MCF 10A (cell line): ENCODE measurements at places on chromosomes 2 and 18.
A peak's percentile ranks its signal among the peaks of the same experiment; 100 is the strongest.

GRCh38 chr2:197113275-197113711 lies 186.8 kb upstream of the PGAP1 start:
- peak; percentile 43 for DNase-seq

GRCh38 chr2:226875438-226876225 lies 39.8 kb downstream of the RHBDD1 start:
- DNase-seq = no peak

- DNase-seq = peak; percentile 74
Observed at GRCh38 chr2:64873472-64873924, 115.7 kb upstream of the SLC1A4 start.

GRCh38 chr2:1748176-1748740 lies 3.9 kb upstream of the PXDN start:
- DNase-seq = no peak

GRCh38 chr2:176166272-176166671 lies 9.2 kb downstream of the HOXD3 start:
- no peak for DNase-seq

DNA sequence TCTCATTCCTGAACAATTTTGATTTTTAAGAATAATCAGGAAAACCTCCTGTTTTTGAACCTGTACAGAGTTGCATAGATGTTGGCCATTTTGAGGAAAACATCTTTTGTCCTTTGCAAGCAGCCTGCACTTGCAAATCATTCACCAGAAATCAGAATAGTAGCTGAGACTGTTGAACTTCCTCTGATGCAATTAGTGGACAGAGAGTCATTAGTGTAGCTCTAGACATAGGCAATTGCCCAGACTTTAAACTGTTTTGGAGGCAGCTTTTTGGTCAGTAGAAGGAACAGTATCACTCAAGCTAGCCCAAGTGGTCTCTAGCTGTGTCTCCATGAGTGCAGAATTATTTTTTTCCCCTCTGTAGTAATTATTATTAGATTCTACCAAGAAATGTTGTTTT lies 326.1 kb downstream of the PIK3C3 start:
- no peak for DNase-seq

DNA sequence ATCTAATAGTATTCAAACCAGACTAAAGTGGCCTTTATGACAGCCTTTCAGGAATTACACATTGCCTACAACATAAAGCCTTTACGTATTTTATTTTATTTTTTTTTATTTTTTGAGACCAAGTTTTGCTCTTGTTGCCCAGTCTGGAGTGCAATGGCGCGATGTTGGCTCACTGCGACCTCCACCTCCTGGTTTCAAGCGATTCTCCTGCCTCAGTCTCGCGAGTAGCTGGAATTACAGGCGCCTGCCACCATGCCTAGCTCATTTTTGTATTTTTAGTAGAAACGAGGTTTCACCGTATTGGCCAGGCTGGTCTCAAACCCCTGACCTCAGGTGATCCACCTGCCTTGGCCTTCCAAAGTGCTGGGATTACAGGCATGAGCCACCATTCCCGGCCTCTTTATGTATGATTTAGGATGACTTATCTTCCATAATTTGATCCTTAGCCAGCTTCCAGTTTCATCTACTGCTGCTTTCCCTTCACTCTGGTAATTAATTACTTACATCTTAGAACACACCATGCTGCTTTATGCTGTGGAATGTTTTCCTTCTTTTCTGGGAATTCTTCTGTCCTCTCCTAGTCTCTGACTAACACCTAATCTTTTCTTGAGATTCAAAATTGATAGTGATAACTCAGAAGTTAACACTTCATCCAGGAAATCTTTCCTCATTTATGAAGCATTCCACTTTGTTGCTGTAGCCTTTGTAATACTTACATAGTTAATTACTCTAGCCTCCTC lies 2.6 kb downstream of the USP14 start:
- DNase-seq = no peak

GRCh38 chr18:23126376-23127056 lies 8.8 kb upstream of the CABLES1 start:
- no peak for DNase-seq

GRCh38 chr2:100882645-100883613 lies 63.0 kb downstream of the NPAS2 start:
- peak; percentile 40 for DNase-seq

GRCh38 chr2:177712462-177712861 lies 319.9 kb downstream of the AGPS start:
- no peak for DNase-seq

DNA sequence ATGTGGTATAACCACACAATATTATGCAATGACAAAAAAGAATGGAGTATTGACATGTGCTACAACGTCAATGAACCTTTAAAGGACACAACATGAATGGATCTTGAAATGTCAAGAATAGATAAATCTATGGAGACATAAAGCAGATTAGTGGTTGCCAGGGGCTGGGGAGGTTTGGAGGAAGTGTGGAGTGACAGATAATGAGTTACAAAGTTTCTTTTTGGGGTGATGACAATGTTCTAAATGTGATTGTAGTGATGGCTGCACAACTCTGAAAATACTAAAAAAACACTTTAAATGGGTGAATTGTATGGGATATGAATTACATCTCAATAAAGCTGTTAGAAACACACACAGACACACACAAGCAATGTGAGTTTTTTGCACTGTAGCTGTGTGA lies 37.4 kb upstream of the C1D start:
- no peak for DNase-seq

- DNase-seq = no peak
Observed at GRCh38 chr18:48975120-48975816, 24.5 kb upstream of the SMAD7 start.

GRCh38 chr18:52657043-52657805 lies 317.2 kb downstream of the DCC start:
- no peak for DNase-seq

DNA sequence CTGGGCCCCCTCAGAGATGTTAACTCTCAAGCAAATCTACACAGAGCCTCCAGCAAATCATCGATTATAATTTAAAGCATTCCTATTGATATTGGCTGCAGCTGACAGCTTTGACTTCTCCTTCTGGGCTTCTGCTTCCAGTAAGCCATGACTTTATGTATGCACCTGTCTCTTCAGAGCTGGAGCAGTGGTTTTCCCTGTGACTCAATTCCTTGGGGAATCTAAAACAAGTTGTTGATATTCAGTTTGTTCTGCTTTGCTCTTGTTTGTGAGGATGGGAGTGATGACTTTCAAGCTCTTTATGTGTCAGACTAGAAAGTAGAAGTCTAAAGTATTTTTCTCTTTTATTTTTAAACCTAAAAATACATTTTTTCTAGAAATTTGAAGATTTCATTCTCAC lies 45.1 kb upstream of the TNP1 start:
- no peak for DNase-seq
